Spinal cord (tissue), 10 donors: ENCODE measurements at places on chromosomes 12 and 14. TPM values are rescaled to one million over a fixed set of nuclear protein-coding genes. Genes with fewer than 3 reads are reported as not detected.

Gene UNC119B
- total RNA-seq: 24.4 TPM

Gene ARMH4
- 25.7 TPM for total RNA-seq

Gene OAS2
- 4.9 TPM for total RNA-seq

- no peaks in the 10 kb centered on the region for H3K4me1 ChIP-seq
- no peak overlapping the region for H3K4me3 ChIP-seq
Measured at GRCh38 chr14:71555654-71556559, 376.3 kb upstream of the RGS6 start.

DNA sequence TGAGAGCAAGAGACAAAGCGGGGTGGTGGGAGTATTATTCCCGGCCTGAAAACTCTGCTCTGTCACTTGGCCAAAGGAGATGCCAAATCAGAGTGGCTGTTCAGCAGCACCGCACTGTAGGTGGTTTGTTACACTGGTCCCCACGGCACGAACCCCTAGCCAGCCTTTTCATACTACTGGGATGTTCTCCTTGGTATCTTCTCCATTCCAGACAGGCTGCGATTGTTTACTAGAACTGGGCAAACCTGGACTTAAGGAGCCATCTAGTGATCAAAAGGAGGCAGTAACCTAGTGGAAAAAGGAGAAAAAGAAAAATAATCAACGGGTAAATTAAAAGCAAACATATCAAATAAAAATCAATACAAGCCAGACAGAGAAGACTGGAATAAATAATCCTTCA, 58.9 kb upstream of the TMTC2 start:
- H3K36me3 ChIP-seq: no peaks in the 10 kb centered on the region
- no peaks in the 10 kb centered on the region for H3K4me1 ChIP-seq
- H3K27ac ChIP-seq: no peak overlapping the region
- H3K27me3 ChIP-seq: no peaks in the 10 kb centered on the region
- no peak overlapping the region for H3K4me3 ChIP-seq
- DNase-seq: peak; percentile 17

GRCh38 chr14:105711044-105711620, 184.7 kb downstream of the TMEM121 start:
- no peaks in the 10 kb centered on the region for H3K27me3 ChIP-seq
- no peak overlapping the region for H3K4me3 ChIP-seq
- no peak for DNase-seq
- H3K36me3 ChIP-seq: no peaks in the 10 kb centered on the region
- no peaks in the 10 kb centered on the region for H3K4me1 ChIP-seq

GRCh38 chr12:132619071-132619385, 452 bp downstream of the P2RX2 start:
- peaks cover 12% of the 10 kb centered on the region for H3K4me1 ChIP-seq
- no peak overlapping the region for H3K4me3 ChIP-seq
- no peak overlapping the region for H3K27ac ChIP-seq
- no peak for DNase-seq
- peaks cover 24% of the 10 kb centered on the region for H3K36me3 ChIP-seq

- no peak for DNase-seq
- H3K27me3 ChIP-seq: no peaks in the 10 kb centered on the region
- no peak overlapping the region for H3K27ac ChIP-seq
- no peak overlapping the region for H3K4me3 ChIP-seq
- H3K36me3 ChIP-seq: no peaks in the 10 kb centered on the region
- peaks cover 3% of the 10 kb centered on the region for H3K4me1 ChIP-seq
Measured at GRCh38 chr12:5170844-5171243, 127.2 kb downstream of the KCNA5 start.

DNA sequence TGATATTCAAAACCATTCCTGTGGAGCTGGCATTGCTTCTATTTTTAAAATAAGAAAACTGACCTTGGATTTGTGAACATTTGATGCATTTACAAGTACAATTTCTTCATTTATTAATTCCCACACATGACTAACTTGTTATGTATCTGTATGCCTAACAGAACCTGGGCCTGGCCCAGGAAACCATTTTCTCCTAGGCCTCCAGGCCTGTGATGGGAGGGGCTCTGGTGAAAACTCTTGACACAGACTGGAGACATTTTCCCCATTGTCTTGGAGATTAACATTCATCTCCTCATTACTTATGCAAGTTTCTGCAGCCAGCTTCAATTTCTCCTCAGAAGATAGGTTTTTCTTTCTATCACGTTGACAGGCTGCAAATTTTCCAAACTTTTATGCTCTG, 42.0 kb downstream of the GLIPR1L2 start:
- no peaks in the 10 kb centered on the region for H3K36me3 ChIP-seq
- no peak overlapping the region for H3K4me3 ChIP-seq
- no peaks in the 10 kb centered on the region for H3K4me1 ChIP-seq
- H3K27me3 ChIP-seq: no peaks in the 10 kb centered on the region
- no peak overlapping the region for H3K27ac ChIP-seq

DNA sequence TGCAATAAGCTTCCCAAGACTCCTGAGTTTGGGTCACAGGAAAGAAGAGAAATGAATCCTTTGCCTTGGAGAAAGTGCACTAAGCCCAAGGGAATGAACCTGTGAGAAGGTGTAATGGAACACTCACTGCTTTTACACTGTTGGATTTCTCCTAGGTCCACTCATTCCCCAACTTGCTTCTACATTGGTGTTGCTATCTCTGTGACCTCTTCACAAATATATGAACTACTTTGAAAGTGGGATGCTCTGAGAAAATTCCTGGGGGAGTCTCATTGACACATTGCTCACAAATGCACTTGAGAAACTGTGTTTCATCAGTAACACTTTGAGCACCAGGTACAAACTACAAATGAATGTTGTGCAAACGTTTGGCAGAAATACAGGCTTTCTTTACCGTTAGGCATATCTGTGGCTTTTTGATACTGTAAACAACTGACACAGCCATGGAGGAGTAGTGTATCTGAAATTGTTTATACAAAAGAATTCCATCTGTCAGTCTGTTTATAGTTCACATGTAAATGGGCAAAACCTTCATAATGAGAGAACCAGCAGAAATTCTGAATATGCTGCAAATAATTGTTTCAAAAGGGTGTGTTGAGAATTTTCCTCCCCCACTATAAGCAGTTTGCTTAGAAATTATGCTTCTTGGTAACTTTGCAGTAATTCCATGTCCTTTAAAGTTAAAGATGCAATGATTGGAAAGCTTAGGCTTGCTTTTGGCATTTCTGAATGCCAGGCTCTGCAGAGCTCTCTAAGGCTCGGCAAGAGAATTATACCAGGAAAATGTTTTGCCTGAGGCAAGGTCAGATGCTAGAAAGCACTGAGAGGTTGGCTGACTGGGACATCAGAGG, 348.5 kb upstream of the DDHD1 start:
- no peak for DNase-seq
- no peak overlapping the region for H3K4me3 ChIP-seq
- H3K27me3 ChIP-seq: no peaks in the 10 kb centered on the region
- H3K36me3 ChIP-seq: no peaks in the 10 kb centered on the region

GRCh38 chr12:108911915-108912314, 32.0 kb downstream of the DAO start:
- H3K4me1 ChIP-seq: peaks cover 7% of the 10 kb centered on the region
- no peak overlapping the region for H3K27ac ChIP-seq
- no peak for DNase-seq
- no peaks in the 10 kb centered on the region for H3K27me3 ChIP-seq
- H3K4me3 ChIP-seq: no peak overlapping the region
